ENCODE measurements at places on chromosomes 7 and 10. TPM values are rescaled to one million over a fixed set of nuclear protein-coding genes. Genes with fewer than 3 reads are reported as not detected.

The TMEM26 gene
- not detected for total RNA-seq

The MCM10 gene
- total RNA-seq: 29.4 TPM

The ENO4 gene
- 0.80 TPM for total RNA-seq

The CALY gene
- not detected for total RNA-seq

The PSTK gene
- 9.0 TPM for total RNA-seq

The AKR1C4 gene
- not detected for total RNA-seq

The C10orf53 gene
- total RNA-seq: not detected

The OR13A1 gene
- total RNA-seq: not detected

The CFAP70 gene
- not detected for total RNA-seq

The ACTL6B gene
- not detected for total RNA-seq

The SRPK2 gene
- 37.5 TPM for total RNA-seq

The FGFR2 gene
- total RNA-seq: 1.9 TPM

The RASA4B gene
- total RNA-seq: not detected

The KAZALD1 gene
- 12.2 TPM for total RNA-seq
